ENCODE measurements at places on chromosomes 11 and 22.

GRCh38 chr11:100632941-100633452 is 54.1 kb upstream of the ARHGAP42 start:
- no peak for DNase-seq

DNA sequence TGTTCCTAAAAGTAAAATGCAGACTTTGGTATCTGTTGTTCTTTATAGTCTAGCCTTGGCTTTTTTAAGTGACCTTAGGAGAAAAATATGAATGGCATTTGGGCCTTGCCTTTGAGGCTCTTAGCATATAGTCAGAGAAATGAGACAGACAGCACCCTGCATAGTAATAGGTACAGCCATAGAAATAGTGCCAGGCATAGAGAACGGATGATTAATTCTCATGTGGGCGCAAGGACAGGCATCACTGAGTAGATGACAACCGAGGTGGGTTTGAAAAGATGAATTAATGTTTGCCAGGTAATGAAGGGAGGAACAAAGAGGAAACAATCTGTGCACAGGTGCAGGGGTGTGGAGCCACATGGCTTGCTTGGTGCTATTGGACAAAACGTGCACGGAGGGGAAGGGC is 90.5 kb downstream of the BMAL1 start:
- DNase-seq, result no peak

DNA sequence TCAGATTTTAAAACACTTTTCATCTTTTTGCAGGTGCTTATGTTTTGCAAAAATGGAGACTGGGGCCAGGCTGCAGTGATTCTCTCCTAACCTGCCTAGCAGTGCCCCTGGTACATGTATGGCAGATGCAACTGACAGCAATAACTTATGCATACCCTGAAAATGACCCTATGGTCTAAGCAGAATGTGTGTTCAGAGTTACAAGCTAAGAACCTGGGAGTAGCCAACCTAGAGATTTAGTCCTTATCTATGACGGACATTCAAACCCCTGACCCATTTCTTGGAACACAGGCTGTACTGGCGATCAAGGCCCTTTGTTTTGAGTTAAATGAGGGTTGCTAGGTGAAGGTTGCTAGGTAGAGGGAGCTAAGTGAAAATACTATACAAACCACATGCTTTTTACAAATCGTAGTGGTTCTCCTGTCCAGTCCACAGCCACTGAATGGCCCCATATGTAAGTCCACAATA is 184.9 kb upstream of the SESN3 start:
- no peak for DNase-seq

GRCh38 chr11:127531167-127531566 is 530.6 kb upstream of the KIRREL3 start:
- DNase-seq, result no peak

- no peak for DNase-seq
These were observed 69.0 kb upstream of the LDLRAD3 start for GRCh38 chr11:35874751-35875450.

- DNase-seq, result no peak
These were observed 420 bp upstream of the TRIM44 start for GRCh38 chr11:35662061-35662648.

- DNase-seq, result no peak
These were observed 15.1 kb downstream of the TBC1D22A start for GRCh38 chr22:46777609-46777970.

DNA sequence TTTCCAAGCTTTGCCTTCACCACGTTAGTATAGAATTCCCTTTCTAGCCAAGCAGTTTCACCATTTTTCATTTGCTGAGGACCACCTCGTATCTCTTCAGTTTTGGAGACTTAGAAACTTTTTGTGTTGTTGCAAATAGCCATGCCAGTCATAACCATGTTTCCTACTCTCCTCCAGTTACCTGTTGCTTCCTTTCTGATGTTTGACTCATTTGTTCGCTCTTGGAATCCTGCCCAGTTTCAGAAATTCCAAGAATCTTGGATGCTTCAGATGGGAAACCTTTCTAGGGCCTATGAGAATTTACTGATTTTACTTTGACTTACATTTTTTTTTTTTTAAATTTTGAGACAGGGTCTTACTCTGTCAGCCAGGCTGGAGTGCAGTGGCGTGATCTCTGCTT is 65.4 kb downstream of the PPP6R3 start:
- no peak for DNase-seq

GRCh38 chr11:132456751-132457328 is 1075.5 kb downstream of the OPCML start:
- DNase-seq, result no peak

DNA sequence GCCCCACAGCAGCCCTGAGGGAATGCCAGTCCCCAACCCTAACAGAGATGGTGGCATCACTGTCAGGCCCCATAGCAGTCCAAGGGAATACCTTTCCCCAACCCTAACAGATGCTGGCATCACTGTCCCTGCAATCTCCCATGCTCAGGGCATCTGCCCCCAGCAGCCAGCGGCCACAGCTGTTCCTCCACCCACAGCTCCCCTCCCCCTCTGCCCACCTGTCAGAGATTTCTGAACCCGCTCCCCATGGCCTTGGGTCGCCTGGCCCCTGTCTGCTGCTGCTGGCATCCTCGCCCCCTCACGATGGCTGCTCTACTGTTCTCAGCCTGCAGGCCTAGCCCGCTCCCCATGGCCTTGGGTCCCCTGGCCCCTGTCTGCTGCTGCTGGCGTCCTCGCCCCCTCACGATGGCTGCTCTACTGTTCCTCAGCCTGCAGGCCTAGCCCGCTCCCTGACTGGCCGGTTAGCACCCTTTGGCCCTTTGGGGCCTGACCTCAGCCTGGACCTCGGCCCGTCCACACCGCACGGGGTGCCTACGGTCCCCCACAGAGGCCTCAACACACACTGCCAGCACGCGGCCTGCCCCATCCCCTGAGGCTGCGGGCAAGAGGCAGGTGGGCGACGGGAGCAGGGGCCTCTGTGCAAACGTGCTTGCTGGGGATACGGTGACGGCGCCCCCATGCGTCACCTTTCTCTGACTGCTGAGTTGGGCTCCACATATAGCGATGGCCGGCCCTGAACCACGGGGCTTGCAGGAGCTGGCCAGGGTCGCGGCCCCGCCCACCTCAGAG is 20.7 kb downstream of the CHID1 start:
- no peak for DNase-seq

Data from stimulated activated CD8-positive, alpha-beta memory T cell treated with anti-CD3 and anti-CD28 coated beads, Interleukin-15, amount 100 ng/mL, for 24 hours (primary cell).